ENCODE measurements at places on chromosomes 3 and 15.

DNA sequence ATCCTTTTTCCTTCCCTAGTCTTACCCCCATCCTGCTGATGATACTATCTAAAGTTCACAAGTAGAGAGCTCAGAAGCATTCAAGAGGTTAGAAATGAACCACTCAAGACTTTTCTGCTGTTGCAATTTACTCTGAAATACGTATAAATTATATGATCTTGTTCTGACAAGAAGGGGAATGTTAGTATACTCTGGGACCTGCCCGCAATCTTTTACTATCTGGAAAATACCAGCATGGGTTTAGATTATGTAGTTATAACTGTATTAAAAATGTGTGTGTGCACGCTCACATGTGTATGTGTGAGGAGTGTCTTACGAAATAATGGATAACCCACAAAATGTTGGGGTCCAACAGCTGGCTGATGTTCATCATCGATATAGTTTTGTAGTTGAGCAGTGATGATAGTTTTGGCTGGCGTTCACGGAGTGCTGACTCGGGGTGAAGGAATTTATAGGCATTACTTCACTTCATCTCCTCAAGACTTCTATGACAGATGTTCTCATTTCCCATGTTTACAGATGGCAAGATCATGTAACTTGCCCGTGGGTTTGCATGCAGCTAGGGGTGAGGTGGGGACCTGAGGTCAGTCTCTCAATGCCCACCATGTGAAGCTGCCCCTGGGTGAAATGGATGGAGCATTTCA lies 297.5 kb upstream of the LYSMD4 start:
- DNase-seq, result no peak

DNA sequence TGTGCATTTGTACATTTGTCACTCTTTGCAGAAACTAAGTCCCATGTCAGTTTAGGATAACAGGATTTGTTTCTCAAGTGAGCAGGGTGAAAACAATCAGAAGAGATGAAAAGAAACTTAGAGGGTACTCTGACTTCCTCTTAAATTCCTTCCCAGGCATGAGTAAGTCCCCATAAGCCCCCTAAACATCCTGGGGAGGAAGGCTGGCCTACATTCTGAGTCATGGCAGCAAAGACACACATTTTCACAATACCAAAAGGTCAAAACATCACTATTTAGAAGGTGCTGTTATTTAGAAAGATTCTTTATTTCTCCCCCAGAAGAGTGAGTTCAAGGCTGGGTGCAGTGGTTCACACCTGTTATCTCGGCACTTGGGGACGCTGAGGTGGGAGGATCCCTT lies 7.6 kb upstream of the FOXP1 start:
- no peak for DNase-seq

DNA sequence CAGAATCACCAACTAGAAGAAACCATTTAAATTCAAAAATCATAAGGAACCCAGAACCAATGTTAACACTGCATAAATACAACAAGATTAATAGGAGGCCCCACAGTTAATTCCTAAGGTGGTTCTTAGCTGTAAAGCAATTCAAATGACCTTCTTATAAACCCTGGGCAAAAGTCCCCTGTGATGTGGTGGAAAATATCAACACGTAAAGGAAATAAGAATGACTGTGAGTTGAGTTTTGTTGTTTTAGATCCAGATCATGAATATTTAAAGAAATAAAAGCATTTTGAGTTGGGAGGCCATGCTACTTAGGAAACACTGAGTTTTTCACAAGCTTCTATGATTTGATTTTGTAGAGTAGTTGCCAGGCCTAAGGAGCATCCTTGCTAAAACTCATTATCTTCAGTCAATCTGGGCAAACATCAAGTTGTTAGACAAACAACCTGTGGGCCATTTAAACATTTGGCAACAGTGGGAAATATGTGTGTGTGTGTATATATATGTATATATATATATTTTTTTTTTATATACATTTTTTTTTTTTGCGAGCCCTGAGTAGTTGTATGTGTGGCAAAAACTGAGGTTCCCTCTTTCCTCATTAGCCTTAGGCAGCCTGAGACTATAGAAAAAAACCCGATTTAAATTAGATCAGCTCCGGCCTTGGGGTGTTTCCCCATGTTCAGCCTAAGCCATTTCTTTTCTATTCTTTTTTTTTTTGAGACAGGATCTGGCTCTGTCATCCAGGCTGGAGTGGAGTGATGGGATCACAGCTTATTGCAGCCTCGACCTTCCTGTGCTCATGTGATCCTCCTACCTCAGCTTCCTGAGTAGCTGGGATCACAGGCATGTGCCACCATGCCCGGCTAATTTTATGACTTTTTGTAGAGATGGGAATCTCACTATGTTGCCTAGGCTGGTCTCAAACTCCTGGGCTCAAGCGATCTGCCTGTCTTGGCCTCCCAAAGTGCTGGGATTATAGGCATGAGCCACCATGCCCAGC lies 8.0 kb upstream of the PXK start:
- no peak for DNase-seq

GRCh38 chr3:155815030-155815545 lies 9.0 kb upstream of the C3orf33 start:
- DNase-seq, result no peak

DNA sequence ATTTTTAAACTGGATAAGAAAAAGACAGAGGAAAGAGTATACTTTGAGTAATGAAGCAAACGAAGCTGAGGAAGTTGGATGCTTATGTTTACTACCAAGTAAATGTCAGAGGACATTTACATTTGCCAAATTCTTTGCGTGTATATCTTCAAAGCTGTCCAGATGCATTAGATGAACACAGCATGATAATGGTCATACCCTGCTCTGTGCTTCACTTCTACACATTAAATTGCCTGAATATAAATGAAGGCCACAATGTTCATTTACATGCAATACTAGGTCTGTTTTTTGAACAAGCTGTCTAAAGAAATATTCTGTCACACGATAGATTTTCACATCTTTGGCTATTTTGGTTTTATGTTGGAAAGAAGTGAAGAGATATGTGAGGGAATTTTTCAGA lies 405.8 kb upstream of the ADAMTS9 start:
- DNase-seq, result no peak

DNA sequence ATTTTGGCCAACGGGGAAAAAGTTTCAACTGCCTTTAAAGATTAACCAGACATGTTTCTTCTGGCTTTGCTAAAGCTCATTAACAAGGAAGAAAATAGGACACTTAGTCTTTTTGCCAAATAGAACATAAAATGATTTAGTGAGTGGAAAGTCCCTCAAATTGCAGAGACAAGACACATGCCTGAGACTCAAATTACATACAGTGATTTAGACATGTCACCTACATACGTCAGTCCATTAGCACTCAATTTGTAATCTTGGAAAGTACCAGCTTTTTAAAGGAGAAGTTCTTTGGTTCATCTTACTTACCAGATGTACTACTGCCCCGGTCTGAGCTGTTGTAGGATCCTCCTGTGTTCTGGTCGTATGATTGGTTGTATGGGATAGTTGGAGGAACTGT lies 1134.2 kb downstream of the ROBO1 start:
- DNase-seq, result peak; percentile 3

GRCh38 chr15:29623116-29623639 lies 199.1 kb downstream of the TJP1 start:
- DNase-seq, result no peak

DNA sequence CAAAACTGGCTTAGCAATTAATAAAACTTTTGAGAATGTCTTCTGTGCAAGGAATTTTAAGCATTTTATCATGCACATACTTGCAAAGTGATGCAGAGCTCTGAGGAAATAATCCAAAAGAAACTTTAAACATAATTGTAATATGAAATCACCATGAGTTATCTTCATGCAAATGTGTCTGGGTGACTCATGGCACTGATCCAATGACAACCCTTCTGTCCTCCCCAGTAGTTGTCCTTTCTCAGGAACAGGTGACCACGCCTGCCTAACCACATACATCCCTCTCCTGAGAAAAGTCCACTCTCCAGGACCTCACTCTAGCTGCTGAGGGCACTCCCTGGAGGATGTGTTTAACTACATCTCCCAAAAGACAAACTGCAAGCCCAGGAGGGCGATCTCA lies 530.6 kb upstream of the IL12A start:
- DNase-seq, result peak; percentile 61

GRCh38 chr3:55445551-55445950 lies 41.6 kb downstream of the WNT5A start:
- DNase-seq, result no peak

DNA sequence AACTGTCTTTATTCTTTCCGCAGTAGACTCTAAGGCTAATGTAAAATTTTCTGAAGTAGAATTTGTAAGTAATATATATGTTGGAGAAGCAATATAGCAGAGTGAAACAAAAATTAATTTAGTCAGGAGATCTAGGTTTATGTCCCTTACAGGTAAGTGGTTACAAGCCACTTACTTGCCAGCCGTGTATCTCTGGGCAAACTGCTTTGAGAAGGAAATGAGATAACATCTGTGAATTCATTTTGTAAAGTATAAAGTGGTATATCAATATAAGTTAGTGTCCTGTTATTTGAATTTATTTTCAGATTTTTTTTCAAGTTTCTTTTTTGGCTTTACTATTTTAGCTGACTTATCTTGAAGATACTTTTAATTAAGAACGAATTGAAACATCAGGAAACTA lies 5.5 kb downstream of the DAZL start:
- no peak for DNase-seq

- no peak for DNase-seq
Observed at GRCh38 chr3:167151636-167152035, 228.5 kb downstream of the ZBBX start.

All from AG08396 (cell line).